ENCODE measurements at places on chromosomes 7 and 10.

DNA sequence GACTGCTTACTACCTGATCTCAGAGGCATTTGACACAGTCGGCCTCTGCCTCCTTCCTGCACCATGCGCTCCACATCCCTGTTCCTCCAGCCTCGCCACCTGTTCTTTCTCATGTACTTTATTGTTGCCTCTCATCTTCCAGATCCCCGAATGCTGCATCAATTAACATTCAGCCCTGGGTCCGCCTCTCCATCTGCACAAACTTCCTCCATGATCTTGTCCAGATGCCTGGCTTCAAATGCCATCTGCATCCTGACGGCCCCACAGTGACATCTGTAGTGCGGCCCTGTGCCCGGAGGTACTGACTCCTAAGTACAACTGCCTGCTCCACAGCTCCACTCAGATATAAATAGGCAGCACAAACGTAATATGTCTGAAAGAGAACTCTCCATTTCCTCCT, 51.2 kb upstream of the STK17A start:
- DNase-seq = no peak

GRCh38 chr7:44063547-44063893, 1.8 kb downstream of the PGAM2 start:
- no peak for DNase-seq

- DNase-seq = no peak
Observed at GRCh38 chr7:135388616-135389015, 121.3 kb downstream of the CNOT4 start.

DNA sequence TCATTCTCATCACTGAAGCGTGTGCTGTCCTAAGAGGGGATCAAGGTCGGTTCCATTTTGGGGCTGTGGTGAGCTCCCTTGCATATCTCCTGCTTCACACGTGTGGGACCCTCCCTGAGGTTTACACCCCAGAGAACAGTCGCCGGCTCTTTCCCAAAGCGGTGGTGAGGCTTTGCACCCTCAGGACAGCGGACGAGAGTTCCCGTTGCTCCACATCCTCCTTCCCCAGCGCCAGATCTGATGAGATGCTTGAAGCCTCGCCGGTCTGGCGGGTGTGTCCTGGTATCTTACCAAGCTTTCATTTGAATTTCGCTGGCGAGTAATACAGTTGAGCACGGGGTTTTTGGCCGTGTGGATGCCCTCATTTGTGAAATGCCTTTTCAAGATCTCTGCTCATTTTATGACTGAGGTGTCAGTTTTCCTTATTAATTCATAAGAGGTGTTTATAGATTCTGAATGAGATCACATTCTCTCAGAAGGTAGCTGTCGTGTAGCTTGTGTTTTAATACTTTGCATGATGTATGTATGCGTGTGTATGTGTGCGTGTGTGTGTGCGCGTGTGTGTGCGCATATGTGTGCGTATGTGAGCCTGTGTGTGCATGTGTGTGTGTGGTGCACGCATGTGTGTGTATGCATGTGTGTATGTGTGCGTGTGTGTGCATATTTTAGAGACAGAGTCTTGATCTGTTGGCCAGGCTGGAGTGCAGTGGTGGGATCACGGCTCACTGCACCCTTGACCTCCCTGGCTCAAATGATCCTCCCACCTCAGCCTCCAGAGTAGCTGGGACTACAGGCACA, 30.7 kb downstream of the ELFN1 start:
- DNase-seq = no peak

GRCh38 chr7:101744588-101744987, 72.8 kb upstream of the CUX1 start:
- no peak for DNase-seq

- no peak for DNase-seq
Observed at GRCh38 chr10:74384615-74385183, 233.7 kb downstream of the ADK start.

DNA sequence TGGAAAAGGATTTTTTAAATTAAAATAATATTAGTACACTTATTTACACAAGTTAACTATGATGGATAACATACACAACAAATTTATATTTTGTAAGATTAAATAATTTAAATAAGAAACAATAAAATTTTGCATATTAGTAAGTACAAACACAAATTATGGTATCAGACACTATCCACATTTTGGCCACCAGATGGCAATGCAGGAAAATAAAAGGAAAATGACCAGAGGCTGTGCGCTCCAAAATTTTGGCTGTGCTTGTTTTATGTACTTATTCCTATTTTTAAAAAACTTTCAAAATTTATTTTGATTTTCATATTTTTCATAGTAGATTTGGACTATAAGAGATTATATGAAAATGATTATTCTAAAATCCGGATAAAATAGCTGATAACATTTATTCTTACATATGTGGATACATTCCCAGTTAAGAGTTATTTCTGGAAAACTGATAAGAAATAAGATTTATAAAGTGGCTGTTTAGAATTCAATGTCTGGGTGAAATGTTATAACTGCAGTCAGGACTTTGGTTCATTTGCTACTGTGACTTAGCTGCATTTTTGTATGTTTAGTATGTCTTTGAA, 274.7 kb upstream of the HGF start:
- DNase-seq = no peak

GRCh38 chr10:53063805-53064204, 291.2 kb upstream of the MBL2 start:
- no peak for DNase-seq

DNA sequence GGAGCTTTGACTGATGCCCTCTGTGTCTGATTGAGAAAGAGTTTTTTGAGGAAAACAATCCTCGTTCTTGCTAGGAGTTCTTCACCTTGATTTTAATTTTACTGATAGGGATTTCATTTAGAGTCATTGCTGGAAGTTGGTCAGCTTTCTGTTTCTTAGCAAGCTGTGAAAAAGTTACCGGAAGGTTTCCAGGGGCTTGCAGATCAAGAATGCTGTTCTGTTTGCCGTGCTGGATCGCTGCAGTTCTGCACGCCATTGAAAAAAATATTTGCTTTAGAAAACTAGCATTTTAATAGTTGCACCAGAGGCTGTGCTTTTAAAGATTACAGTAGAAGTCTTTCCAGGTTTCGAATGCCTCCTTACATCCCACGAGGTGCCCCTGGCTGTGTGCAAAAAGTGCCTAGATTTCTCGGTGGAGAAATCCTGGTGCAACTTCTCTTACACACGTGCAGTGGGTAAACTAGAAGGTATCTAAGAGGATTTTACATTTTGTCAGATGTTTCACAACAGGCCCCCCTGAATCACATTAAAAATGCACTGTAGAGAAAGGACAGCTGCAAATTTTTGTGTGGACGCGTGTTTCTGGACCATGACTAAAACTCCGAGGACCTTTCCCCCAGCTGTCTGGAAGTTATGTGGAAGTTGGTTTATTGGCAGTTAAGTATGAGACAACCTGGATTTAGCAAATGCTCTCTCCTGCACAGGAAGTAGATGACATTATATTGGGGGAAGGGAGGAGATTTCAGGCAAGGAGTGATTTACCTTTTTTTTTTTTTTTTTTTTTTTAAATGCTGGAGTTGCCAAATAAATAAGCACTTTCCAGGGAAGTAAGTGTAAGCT, 5.8 kb downstream of the TCF7L2 start:
- no peak for DNase-seq

Measured in activated naive CD4-positive, alpha-beta T cell treated with anti-CD3 and anti-CD28 coated beads, Interleukin-2, amount 50 U/mL, for 72 hours (primary cell).